ENCODE measurements at places on chromosomes 3 and 15.

DNA sequence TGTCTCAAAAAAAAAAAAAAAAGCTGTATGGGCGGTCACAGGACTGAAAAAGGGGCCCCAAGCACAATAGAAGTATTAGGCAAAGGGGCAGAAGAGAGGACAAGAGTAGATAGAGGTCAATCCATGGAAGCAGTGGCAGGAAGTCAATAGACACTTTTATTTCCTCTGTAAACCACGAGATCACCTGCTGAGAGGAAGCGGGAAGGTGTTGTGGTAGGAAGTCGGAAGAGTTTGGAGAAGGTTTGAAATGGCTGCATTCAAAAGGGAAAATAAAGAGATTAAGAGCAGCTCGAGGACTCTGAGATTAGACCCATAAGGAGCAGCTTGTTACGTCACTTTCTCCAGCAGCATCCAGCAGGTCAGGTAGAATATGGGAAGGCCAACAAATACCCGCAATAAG is 14.2 kb upstream of the ZNF148 start:
- DNase-seq: no peak

- DNase-seq: no peak
These were observed 70.4 kb upstream of the ARHGEF26 start for GRCh38 chr3:154050766-154051165.

GRCh38 chr3:171850960-171851659 is 8.0 kb downstream of the TMEM212 start:
- DNase-seq: no peak

DNA sequence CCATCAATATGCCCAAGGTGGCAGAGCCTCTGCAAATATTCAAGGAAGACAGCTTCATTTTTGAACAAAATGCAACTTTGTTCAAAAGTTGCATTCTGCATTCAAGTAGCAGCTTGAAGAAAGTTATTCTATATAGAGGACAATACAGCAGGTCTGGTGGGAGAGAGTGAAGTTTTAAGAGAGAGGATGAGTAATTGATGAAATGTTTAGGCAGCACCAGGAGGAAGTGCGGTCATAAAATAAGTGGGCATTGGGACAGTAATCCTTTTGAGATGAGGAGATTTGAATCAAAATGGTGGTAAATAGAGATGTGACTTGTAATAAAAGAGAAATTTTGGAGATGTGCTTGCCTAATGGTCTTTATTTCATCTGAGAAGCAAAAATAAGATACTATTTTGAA is 607.3 kb upstream of the ZNF385D start:
- DNase-seq: no peak

Data from GM13976 (cell line).